Thyroid gland (tissue), 4 donors: ENCODE measurements at places on chromosomes 4 and X.

DNA sequence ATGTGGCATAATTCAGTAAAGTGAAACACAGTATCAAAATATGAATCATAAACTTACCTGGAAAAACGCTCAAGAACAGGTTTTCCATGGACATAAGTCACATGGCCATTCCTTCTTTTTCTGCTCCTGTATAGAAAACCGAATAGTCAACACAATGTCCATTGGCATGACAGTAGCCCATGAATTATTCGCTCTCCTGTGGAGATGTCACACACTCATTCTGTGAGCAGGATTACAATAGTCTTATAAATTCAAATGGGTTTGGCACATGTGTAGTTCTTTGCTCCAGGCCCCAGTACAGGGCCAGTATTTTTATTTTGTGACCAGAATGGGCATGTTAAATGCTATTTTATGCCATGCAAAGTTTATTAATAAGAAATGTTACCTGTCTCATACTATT, 15.1 kb upstream of the CXCL13 start:
- no peak for DNase-seq

DNA sequence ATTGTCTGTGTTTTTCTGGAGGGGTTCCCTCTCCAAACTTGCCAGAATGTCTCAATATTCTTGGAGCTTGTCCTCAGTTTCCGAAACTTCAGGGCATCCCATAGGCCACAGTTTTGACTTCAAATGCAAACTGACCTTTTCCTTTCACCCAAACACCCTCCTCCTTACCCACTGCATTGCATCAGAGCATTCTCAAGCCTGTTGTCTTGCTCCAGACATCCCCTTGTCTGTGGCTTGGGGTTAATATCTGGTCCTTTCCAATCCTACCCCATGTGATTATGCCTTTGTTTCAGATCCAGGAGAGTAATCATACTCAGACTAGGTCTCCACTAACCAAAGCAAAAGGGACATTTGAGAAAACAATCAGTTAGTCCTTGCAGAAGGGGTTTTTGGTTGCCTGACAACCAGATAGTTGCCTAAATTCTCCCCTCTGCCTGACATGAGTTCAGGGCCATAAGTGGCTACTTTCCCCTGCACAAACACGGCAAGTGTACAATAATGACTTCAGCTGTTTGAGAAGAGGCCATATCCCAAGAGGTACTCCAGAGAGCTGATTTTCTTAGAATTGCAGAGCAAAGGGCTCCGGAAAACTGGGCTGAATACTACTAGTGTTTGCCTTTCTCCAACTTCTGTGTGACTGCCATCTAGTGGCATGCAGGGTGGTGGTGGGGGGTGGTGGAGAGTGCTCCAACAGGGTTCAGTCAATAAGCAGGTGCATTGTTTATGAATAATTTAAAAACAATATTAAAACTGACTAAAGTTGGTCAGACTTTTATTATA, 130.2 kb downstream of the CHRDL1 start:
- DNase-seq, result peak; percentile 30

DNA sequence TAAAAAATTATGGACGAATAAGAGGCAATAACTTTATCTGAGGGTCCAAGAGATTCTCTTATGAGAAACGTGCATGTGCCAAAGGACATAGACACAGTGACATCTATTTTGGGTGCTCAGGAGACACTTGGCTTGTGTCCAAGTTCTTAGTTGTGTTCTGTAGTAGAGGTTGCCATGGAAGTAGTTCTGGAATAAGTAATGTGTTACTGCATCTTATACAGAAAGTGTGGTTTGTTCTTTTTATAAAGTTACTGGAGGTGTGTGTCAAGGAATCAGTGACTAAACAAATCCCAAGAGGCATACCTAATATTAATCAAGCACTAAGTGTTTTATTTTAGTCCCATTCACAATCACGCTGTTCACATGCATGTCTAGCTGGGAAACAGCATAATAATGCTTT, 305.7 kb downstream of the ARHGAP24 start:
- no peak for DNase-seq

DNA sequence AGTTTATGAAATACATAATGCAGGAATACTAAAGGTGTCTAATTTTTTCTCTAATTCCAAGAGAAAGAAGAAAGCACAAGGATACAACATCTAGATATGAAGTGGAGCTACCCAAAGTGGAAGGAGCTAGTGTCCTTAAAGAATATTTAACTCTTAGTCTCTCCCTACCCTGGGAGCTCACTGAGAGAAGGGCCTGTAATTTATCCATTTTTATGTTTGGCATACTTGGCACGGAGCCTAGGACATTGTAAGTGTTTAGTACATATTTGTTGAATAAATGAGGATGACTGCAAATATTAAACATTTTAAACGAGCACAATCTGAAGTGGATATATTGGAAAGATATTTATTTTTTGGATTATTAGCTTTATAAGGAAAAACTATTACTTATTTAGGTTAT, 674.8 kb downstream of the IQCM start:
- no peak for DNase-seq

DNA sequence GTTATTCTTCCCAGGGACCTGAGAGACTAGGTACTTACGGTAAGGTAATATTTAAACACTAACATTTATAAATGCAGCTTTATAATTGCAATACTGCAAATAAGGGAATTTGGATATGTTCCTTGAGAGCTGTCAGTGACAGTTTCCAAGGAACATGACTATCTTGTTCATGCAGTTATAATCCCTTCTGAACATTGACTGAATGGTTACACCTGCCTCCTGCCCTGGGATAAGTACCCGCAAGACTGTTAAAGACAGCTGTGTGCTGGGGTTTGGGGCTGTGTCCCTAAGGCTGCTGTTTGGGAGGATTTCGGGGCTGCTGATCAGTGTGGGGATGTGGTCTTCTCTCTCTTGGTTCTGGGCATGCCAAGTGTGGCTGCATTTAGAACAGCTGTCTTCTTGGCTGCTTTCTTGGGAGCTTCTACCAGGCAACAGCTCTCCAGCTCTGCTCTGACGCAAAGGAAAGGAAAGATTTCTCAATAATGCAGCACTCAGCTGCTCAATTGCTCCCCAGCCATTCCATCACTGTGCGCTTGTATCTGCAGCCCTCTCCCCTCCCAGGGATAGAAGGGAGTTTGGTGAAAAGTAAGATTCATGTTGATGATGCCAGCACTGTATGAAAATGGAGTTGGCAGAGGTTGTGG, 298.8 kb upstream of the TAPT1 start:
- DNase-seq, result peak; percentile 14

- DNase-seq, result no peak
Observed at GRCh38 chrX:103550415-103551051, 31.2 kb upstream of the RAB40A start.

- DNase-seq, result no peak
Observed at GRCh38 chrX:121161501-121161933, 114.1 kb downstream of the GLUD2 start.
